D721Med (cell line): ENCODE measurements at places on chromosomes 11 and 22.

DNA sequence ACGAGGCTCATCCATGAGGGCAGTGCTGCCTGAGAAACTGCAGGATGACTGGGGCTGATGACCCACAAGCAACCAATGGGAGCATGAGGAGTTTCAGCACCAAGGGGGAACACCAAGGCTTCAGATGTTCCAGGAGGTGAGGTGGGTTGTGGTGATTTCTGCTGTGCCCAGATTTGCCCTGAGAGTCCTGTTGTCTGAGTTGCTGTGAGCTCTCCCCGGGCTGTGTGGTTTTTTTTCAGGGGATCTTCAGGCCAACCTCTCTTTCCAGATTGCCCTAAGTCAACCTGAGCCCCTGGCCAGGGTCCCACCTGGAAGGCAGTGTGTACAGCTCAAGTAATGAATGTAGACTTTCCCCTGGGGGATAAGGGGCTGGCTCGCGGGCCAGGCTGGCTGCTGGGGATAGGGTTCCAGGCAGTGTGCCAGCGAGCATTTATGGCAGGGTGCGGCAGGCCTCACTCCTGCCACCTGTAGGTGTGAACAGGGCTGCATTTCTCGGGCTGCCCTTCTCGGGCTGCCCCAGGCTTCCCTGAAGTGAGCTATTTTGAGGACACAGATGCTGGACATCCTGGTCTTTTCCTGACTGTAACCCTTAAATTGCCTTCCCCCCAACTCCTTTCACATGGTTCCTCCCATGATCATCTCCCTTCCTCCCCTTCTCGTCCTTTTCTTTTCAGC, 9.8 kb downstream of the SLC22A6 start:
- no peak for DNase-seq

- no peak for DNase-seq
Measured at GRCh38 chr11:72100462-72100861, 2.6 kb downstream of the LAMTOR1 start.

- DNase-seq = no peak
Measured at GRCh38 chr11:117412653-117413275, 85.1 kb downstream of the CEP164 start.

- no peak for DNase-seq
Measured at GRCh38 chr11:72222106-72222891, 2.3 kb upstream of the INPPL1 start.

DNA sequence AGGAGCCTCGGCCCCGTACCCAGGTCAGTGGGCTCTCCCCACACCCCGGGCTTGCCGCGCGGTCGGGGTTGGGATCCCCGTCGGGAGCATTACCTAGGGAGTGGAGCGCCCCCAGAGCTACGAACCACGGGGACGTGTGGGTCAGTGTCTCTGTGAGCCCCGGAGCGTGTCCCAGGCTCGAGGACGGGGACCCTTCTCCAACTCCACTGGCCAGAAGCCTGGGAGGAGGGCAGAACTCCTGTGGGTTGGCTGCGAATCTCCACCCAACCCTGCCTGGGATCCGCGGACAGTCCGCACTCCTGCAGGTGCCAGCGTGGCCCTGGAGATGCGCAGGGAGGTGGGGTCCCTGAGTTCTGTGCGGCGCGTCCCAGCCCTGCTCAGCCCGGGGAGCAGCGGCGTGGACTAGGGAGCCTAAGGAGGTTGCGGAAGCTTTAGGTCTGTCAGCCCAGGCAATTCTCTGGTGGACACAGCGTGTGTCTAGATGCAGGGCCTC, 346 bp downstream of the PPFIBP2 start:
- DNase-seq = no peak

- no peak for DNase-seq
Measured at GRCh38 chr22:39478441-39478850, 21.6 kb downstream of the MGAT3 start.

DNA sequence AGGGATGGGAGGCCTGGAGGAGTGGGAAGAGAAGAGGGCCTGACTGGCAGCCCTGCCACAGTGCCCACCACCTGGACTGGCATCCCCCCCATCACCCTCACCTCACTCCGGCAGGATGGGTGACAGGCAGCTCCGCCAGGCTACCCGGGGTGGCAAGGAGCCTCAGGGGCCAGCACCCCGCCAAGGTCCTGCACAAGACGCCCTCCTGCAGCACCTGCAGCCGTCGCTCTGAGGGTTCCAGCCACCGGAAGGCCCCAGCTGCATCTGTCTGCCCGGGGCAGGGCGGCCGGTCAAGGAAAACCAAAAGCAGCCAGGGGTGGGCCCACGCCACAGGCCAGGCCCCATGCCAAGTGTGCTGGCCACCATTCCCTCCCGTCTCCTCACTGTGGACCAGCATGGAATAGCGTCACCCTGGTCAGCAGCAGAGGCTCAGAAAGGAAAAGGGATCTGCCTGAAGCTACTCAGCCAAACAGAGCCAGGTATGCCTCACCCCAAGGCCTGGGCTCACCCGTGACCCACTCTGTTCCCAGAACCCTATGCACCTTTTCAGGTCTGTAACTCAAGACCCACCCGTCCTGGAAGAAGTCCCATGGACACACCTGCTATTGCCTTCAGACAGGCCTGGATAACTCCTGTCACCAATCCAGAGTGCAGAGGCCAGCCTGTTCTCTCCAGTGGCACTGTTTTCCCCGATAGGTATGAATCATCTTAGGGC, 7.0 kb downstream of the RHBDD3 start:
- no peak for DNase-seq

DNA sequence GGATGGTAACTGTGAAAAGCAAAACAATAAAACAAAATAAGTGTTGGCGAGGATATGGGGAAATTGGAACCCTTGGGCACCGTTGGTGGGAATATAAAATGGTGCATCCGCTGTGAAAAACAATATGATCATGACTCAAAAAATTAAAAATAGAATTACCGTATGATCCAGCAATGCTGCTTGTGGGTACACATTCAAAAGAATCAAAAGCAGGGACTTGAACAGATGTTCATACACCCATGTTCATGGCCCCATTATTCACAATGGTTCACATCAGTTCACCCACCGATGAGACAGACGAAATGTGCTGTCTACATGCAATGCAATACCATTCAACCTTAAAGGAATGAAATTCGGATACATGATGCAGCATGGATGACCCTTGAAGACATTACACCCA, 1.2 kb upstream of the DERL3 start:
- DNase-seq = no peak

DNA sequence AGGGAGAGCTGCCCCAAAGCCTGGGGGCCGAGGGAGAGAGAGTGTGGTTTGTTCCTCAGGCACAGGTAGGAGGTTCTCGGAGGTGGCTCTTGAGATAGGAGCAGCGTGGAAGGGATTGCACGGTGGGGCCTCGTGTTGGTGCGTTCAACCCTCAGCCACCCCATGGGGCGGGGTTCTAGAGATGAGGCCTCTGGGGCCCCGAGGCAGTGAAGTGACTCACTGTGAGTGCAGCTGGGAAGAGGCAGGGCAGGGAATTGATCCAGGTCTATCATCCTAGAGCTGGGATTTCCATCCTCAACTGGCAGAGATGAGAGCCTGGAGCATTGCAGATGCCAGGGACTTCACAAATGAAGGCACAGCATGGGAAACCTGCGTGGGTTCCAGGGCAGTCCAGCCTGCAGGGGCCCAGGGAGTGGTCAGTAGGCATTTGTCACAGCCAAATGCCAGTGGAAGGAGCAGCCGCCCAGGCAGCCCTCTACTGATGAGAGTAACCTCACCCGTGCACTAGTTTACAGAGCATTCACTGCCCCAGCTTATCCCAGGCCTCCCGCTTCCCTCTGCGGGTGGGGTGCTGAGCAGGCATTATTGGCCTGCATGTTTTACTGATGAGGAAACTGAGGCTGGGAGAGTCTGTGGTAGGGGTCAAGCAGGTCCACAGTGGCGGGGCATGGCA, 5.1 kb upstream of the SMARCB1 start:
- DNase-seq = no peak

DNA sequence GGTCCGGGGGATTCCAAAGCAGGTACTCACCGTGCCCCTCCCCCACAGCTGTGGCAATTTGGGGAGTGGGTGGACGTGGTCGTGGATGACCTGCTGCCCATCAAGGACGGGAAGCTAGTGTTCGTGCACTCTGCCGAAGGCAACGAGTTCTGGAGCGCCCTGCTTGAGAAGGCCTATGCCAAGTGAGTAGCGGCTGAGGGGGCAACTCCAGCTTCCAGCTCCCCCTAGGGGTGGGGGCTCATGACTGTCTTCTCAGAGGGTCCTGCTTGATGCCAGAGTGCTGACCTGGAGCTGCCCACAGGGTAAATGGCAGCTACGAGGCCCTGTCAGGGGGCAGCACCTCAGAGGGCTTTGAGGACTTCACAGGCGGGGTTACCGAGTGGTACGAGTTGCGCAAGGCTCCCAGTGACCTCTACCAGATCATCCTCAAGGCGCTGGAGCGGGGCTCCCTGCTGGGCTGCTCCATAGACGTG, 4.2 kb downstream of the CAPN1 start:
- DNase-seq = no peak

- DNase-seq = no peak
Measured at GRCh38 chr11:1012740-1013630, 23.5 kb downstream of the MUC6 start.

DNA sequence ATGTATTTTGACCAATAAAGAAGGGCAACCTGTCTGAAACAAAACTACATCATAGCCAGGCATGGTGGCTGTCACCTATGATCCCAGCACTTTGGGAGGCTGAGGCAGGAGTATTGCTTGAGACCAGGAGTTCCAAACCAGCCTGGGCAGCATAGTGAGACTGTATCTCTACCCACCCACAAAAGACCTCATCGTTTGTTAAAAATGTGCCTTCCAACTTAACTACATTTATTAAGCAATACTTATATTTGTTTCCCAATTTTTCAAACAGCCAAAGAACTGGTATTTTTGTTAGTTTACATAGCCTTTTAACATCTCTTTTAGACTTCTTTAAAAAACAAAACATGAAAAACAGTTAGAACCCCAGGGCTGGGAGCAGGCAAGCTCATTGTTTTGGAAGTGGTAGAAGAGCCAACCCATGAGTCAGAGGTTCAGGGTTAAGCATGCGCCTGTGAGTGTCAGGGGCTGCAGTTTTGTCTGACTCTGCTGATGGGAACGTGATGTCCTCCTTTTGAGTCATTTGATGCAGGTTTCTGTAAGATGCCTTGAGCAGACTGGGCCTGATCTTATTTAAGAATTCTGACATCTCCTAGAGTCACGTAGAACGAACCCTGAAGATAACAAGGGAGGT, 53.9 kb upstream of the CRTAM start:
- no peak for DNase-seq

GRCh38 chr11:36077886-36078685, 134.2 kb downstream of the LDLRAD3 start:
- no peak for DNase-seq

- no peak for DNase-seq
Measured at GRCh38 chr11:45687836-45688235, 22.4 kb upstream of the CHST1 start.

DNA sequence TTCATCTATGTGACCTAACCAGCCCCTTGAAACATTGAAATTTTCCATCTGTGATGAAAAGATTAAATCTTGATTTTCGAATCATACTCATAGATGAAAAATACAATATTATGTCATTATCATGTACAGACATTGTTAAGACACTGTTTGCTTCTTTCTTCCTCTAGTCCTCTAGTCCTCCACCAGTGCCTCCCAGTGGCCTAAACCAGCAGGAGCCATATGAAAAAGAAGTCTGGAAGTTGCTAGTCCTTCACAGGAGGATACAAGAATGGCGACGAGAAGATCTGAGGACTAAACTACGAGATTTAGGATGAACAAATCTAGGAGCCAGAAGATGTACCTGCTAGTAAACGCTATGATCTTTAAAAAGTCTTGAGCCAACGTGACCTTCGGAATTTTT, 134.1 kb downstream of the SLC17A6 start:
- no peak for DNase-seq

GRCh38 chr11:403761-404431, 9.9 kb downstream of the PKP3 start:
- DNase-seq = no peak

DNA sequence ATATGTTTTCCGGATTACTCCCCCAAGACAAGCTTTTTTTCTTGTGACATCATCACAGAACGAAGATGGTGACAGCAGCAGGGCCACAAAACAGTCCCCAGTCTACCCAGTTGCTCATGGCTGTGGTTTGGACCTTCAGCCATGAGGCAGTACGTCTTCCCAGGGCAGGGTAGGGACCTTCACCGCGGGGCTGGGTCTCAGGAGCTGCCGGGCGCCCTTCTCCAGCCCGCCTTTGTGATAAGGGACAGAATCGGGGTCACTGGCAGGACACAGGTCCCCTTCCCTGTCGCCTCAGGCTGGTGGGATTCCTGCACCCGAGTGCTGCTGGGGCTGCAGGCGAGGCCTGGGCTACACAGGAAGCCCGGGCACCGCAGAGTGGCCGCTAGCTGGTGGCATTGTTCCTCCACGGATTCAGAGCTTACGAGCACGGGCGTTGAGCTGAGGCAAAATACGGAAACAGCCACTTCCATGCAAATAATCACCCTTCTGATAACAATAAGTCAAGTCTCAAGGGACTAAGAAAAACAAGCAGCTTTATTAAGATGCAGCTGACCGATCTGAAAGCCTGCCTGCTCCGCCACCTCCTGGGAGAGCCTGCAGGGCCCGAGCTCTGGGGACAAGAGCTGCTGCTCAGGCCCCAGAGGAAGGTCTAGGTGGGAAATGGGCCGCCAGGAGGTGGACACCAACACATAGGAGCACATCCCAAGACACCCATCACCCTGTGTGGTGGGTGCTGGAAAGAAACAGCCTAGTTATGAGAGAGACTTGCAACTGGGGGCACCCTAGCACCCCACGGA, 12.3 kb downstream of the TBX1 start:
- DNase-seq = no peak

DNA sequence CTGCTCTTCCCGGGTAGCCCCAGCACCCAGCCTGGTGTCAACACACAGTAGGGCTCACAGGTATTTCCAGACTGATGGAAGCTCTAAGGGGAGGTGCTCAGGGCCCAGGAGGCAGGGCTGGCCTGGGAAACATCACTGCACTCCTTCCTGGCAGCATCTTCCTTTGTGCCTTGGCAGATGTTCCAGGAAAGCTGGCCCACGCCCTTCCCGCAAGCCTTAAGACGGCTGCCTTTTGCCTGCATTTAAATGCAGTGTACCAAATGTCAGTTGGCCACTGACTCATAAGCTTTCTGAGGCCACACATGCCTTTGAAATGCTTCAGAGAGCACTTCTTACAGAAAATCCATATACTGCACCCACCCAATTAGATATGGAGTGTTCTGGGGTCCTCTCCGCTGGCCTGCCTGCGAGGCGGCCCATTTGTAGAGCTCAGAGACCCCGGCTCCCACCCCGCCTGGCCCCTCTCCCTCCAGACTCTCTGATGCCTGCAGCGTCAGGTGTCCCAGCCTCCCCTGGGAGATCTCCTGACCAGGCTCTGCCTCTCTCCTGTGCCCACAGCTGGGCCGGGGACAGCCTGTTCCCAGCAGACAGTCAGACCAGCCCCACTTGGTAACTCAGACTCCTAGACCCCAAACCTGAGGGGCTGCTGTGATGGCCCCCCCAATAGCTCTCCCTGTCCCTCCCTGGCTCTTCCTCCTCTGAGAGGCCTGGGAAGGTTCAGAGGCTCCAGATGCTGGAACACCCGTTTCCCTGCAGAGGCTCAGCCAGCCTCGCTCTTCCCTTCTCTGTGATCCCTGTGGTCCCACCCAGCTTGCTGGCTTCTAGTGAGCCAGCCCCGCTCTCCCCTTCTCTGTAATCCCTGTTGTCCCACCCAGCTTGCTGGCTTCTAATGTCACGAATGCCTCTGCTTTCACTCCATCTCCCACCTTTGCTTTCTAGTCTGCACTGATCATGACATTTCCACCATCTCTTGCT, 47.6 kb upstream of the THY1 start:
- DNase-seq = no peak

GRCh38 chr11:117189191-117189940, 9.8 kb upstream of the TAGLN start:
- DNase-seq = no peak
